ENCODE measurements at places on chromosomes 13 and 19. TPM values are rescaled to one million over a fixed set of nuclear protein-coding genes. Genes with fewer than 3 reads are reported as not detected.

The GPR180 gene
- 15.7 TPM for total RNA-seq

The PGLYRP1 gene
- not detected for total RNA-seq

The FGF14 gene
- total RNA-seq, result 77.3 TPM

The NPHS1 gene
- 0.46 TPM for total RNA-seq

The TSSK6 gene
- 1.2 TPM for total RNA-seq

The TMPRSS9 gene
- 0.23 TPM for total RNA-seq

The WDR87 gene
- total RNA-seq, result not detected

The PSG6 gene
- total RNA-seq, result not detected

The NLRP11 gene
- total RNA-seq, result under 0.01 TPM

The GGN gene
- 1.2 TPM for total RNA-seq

The LENG1 gene
- 5.3 TPM for total RNA-seq

The KLK2 gene
- total RNA-seq, result not detected

The ZNF146 gene
- total RNA-seq, result 65.5 TPM

The ZNF526 gene
- total RNA-seq, result 5.3 TPM

The OSCAR gene
- total RNA-seq, result 0.46 TPM

The CALR3 gene
- not detected for total RNA-seq

The TBXA2R gene
- total RNA-seq, result 1.4 TPM

Measured in diencephalon (tissue), 1 donor.